NCI-H2107 (cell line): ENCODE measurements at places on chromosomes 3 and 15.

GRCh38 chr3:42961633-42962032, 17.5 kb upstream of the GASK1A start:
- DNase-seq = peak; percentile 20

- no peak for DNase-seq
Measured at GRCh38 chr15:94247789-94248638, 16.7 kb downstream of the MCTP2 start.

DNA sequence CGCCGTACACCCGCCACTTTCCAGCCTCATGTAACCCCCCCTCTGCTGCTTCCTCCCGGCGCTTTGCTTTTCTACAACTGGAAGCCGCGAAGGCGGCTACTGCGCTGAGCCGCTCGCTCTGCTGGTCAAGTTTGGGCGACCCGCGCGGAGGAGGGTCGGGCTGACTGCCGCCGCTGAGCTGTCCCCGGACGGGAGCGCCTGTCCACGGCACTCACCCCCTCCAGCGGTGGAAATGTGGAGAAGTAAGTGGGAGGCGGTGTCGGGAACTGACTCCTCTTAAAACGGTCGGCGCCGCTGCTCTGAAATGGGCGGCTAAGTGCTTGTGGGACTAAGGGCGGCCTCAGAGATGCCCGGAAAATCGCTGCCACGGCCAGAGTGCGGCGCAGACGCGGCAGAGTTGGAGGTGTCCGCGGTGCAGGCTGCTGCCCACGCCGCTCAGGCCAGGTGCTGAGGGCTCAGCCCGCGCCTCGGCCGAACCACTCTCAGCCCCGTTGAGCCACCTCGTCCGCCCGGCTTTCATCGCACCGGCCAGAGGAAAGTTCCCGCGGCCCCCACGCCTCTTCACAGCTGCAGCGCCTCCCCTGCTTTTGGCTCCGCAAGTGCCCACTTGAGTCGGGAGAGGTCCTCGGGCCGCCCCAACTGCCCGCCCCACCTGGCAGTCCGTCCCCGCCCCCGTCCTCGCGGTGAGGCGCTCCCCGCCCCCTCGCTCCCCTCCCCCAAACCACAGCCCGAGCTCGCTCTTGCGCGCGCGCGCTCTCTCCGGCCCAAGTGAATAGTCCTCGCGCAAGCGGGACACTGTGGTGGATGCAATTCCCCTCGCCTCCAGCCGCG, at the start of gene EPHA6:
Gene EPHA6 (plus strand): TSS at position 775 of the 831 bp plus-strand sequence.
- no peak for DNase-seq

GRCh38 chr15:95565690-95566089, 764.8 kb upstream of the NR2F2 start:
- DNase-seq = no peak

- no peak for DNase-seq
Measured at GRCh38 chr3:65190111-65190510, 502.3 kb upstream of the ADAMTS9 start.

GRCh38 chr3:18735005-18735404, 309.9 kb upstream of the SATB1 start:
- DNase-seq = no peak

DNA sequence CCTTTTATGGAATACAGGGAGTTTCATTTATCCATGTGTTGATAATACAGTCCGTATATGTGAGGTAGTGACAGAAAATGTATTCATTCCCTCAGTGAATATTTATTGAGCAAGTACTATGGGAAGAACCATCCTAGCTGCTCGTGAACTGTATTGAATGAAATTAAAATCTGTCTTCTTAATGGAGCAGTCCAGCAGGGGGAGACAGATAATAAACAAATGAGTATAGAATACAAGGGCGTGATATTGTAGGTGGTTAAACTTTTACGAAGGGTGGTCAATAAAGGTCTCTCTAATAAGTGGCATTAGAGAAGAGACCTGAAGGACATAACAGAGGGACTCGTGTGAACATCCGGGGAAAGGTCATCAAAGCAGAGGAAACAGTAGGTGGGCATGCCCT, 62.7 kb upstream of the OSTN start:
- DNase-seq = no peak

GRCh38 chr15:82568986-82569385, 28.7 kb upstream of the RPS17 start:
- DNase-seq = no peak

- no peak for DNase-seq
Measured at GRCh38 chr3:145704020-145704419, 457.0 kb downstream of the PLOD2 start.

GRCh38 chr3:188950832-188951489, 220.8 kb upstream of the TPRG1 start:
- DNase-seq = no peak

DNA sequence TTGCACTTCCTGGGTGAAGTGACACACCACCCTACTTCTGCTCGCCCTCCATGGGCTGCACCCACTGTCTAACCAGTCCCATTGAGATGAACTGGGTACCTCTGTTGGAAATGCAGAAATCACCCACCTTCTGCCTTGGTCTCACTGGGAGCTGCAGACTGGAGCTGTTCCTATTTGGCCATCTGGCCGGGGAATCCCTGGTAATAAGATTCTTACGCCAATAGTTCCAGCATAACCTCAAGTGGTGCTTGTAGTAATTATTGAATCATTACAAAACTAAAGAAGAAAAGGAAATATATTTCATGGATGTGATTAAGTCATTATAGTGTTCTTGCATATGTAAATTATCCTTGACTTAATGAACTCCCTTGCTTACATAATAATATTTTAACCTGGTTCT, 841.9 kb downstream of the CADM2 start:
- no peak for DNase-seq

DNA sequence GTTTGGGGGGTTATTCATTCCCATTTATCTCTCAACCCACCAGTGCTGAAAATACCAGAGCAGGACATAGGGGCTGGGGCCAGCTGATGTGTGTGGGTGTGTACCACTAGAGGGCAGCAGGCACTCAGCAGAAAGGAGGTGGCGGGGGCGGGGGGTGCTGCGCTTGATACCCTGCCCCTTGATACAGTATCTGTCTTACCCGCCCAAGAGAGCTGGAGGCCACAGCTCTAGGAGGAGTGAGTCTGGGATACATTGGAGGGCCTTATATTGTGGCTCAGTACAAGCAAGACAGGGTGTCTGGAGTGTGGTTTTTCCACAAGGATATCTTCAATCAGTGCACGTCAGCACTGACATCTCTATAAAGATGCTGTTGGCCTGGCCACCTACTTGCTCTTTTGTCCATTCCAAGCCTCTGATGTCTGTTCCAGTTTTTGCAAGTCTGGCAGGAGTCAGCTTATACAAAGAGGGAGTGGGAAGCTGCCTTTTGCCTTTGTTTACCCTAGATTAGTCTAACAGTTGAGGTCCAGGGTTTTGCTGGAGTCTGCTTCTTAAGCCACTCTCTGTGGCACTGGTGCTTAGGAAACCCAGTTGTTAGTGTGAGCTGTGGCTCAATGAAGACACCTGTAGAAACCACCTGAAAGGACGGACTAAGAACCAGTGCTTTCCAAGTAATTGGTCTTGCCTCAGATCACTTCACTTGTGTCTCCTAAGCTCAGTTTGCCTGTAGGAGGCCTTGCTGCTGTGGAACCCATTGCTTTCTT, 1.5 kb upstream of the RBM15B start:
- no peak for DNase-seq

GRCh38 chr3:105867712-105868430, 941 bp downstream of the CBLB start:
- no peak for DNase-seq

- DNase-seq = no peak
Measured at GRCh38 chr15:83697716-83698115, 43.8 kb downstream of the ADAMTSL3 start.

DNA sequence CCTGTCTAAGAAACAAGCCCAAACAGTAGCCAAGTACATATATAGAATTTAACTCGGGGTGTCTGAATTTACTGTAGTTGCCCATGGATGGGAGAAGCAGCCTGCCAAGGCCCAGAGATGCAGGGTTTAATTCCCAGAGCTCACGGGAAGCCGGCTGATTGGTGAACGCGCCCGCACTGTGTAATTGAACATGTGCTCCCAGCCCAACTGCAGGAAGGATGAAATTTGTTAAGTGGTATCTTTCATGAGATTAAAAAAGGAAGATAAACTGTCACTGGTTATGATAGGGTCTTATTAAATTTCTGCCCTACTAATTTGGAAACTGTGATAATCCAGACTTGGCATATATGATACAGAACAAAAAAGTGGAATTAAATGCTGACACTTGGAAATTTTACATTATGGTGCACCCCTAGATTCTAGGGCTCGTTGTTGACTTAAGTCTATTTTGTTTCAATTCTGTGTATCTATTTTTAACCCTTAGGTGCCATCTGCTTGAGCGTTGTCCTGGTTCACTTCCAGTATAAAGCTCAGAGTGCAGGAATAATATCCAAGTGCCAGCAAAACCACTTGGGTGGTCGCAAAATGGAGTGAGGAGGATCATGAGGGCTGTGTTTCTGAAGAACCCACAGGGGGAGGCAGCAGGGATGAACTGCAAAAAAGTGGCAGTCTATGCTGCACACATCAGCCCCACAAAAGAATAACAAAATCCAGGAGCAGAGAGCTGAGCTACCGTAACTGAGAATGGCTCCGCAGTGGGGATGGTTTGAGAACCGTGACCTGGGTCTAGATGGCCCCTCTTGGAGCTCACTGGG, 13.8 kb upstream of the TMC3 start:
- DNase-seq = no peak

DNA sequence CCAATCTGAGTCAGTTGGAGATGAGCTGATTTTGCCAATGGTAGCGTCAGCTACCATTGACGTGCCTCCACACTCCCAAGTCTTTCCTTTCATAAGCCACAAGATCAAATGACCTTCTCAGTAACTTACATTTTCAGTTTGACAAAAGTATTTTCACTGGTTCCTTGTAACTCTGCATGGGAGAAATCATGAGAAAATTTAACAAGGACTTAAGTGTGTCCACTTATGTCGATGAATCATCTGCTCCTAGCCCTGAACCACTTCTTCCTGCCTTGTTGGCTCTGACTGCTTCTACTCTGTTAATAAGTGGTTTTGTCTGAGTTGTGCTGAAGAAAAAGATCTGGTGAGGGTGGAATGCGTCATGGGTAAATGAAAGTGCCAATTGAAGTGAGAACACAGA, 101.2 kb downstream of the NFKBIZ start:
- no peak for DNase-seq

- no peak for DNase-seq
Measured at GRCh38 chr3:195269375-195270078, 1.4 kb downstream of the XXYLT1 start.

- DNase-seq = no peak
Measured at GRCh38 chr15:76349301-76350070, 12.9 kb downstream of the ISL2 start.

DNA sequence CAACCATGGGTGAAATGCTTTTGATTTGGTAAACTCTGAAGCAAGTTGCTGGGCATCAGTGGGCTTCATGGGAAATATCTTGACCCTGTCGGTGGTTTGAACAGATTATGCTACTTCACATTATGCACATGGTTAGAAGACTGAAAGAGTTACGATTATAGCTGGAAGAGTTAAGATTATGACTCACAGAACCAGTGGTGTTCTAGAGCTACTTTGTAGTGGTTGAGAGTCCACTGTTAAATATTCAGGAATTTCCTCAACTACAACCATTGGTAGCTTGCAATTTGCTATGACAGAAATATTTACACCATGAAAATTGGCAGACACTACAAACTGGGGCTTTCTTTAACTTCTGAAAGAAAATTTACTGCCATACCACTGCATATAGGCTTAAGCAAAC, 99.3 kb downstream of the GADL1 start:
- no peak for DNase-seq

- DNase-seq = no peak
Measured at GRCh38 chr3:61252836-61253235, 1.6 kb upstream of the FHIT start.

- no peak for DNase-seq
Measured at GRCh38 chr15:61315471-61315870, 86.4 kb upstream of the RORA start.

DNA sequence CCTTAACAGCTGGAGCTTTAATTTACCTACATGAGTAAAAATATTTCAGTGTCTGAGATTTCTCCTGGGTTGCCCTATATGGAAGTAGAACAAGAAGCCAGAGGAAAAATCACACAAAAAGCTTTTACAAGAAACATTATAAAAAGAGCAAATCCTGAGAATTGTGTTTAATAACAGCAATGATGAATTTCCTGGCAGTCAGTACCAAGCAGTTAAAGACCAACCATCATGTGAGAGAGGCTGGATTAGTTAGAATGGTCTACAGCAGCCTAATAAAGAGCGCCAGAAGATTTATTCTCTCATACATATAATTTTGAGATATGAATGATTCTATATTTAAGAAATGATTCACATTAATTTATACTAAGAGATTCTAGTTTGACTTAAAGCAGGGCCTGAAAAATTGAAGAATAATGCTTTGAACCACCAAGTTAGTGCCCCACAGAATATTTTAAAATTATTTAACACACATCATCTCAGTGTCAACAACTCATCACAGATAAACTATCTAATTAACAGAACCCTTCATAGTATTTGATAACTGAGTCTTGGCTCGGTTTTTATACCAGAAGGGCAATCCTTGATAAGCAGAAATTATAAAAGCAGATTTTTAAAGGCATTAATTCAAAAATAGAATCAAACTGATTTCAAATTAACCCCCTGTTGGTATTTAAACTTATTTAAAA, 59.9 kb upstream of the DPH6 start:
- DNase-seq = no peak

DNA sequence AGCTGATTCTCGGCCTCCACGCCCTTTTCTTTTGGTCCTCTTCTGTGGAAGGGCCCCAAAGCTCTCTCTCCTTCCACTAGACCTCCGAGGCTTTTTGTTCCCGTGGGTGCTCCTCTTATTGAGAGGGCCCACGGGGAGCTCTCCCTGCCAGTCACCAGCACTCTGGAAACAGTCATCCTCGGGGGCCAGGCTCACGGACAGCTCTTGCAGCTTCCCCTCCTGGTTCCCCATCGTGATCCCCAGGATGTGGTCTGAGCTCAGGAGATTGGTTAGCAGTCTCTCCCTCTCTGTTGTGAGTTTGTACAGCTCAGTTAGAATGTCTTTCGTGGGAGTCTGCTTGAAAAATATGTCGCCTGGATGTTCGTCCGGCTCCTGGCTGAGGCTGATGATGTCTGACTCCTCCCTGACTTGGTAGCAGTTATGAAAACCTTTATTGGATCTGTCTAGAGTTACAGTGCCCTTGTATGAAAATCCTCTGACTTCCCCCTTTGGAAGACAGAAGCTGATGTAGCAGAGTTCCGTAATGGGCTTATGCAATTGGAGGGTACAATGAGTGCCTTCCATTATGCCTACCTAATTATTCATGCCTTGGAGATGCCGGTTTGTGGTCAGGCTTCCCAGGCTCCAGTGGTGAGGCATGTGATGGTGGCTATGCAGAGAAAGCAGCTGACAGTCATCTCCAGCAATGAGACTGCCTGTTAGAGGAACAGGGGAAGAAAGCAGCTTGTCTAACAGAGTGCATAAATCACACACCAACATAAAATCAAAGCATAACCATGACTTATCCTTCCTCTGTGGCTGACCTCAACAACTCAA, 40.0 kb downstream of the FMN1 start:
- peak; percentile 40 for DNase-seq

DNA sequence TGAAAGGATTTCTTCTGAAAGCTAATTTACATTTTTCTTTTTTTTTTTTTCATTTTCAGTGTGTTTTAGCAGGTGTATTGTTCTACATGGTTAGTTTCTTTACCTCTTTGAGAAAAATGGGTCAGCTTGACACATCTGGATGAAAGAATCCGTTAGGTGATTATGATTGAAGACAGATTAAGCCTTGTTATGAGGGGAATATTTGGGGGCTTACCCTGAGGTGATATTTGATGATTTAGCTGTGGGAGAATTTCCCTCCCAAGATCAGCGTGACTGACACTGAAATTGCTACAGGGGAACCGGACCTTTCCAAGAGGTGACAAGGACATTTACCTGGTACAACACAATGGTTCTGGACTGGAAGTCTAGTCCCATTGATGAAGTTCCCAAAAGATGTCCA, 147.5 kb downstream of the NFKBIZ start:
- no peak for DNase-seq

- DNase-seq = no peak
Measured at GRCh38 chr3:24828011-24828410, 333.4 kb upstream of the THRB start.
